Stimulated activated CD8-positive, alpha-beta memory T cell treated with anti-CD3 and anti-CD28 coated beads, Interleukin-15, amount 100 ng/mL, for 24 hours (primary cell): ENCODE measurements at places on chromosomes 11 and 22.

DNA sequence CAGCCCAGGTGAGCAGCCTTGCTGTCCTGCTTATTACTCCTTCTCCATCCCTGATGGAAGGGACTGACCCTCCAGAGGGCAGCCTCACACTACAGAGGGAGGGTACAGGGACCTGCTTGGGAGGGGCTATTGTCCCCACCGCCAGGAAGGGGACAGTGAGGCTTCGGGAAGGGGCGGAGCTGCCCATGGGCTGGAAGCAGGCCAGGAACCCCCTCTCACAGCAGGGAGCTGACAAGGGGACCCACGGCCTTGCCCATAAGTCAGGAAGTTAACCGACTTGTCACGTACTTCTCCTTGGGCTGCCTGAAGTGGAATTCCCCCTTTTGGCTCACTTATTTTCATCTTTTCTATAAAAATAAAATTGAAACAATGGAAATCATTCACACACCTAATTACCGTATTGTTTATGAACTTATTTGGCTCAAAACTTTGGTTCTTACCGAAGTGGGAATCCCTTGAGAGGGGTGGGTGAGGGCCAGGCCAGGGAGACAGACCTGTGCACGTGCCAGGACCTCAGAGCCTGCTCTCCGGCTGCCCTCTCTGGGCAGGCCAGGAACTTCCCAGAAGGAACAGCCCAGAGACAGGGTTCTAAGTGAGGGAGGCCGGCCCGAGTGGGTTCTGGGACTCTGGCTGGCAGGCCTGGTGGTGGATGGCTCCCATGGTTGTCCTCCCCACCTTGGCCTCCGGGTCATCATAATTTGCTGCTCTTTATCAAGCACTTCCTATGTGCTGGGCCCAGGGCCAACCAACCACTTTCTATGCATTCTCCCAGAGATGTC, 5.8 kb downstream of the MGAT3 start:
- DNase-seq, result no peak

DNA sequence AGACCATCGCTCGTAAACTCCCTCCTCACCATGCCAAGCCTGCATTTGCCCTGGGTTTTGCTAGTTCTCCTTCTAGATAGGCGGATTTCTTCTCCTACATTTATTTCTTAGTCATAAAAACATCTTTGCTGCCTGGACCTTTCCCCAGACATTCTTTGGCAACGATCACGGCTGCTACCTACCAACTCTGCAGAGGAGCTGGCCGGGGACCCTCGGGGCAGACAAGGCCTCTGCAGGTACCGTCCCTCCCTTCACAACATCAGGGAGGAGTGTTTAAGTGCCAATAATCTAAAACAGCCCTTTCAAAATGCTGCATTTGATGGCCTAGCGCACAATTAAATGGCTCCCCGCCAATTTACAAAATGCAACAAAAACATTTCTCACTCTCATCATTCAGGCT, 34.4 kb downstream of the BRD1 start:
- no peak for DNase-seq

GRCh38 chr22:43561415-43562178, 149.8 kb downstream of the MPPED1 start:
- DNase-seq, result no peak

- DNase-seq, result no peak
Measured at GRCh38 chr11:78795621-78796261, 221.1 kb upstream of the NARS2 start.

DNA sequence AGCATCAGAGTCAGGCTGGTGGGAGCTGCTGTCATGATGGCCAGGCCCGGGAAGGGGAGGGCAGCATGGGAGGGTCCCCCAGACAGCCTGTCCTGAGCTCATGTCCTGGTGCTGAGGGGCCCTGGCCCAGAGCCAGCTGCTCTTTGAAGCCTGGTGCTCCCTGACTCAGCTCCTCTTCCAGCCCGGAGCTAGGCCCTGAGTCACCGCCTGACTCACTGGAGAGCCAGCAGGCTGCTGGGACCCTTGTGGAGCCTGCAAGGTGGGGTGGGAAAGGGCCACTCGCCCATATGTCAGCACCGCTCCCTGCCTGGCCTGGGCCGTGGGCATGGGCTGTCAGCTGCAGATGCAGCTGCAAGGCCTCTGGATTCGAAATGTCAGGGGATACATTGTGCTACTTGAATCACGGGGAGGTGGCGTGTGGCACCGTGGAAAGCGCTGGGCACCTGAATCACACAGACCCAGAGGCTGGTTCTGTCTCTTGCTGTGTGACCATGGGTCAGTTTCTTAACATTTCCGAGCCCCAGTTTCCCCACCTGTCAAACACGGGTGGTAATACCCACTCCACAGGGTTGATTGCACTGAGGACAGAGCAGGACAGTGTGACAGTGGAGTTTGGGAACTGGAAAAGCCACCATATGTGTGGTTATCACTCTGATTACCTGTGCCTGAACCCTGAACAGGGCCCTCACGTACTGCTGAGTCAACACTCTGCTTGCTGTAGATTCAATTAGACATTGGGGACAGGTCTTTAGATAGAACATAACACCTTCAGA, 4.4 kb downstream of the CACNA1I start:
- DNase-seq, result no peak

GRCh38 chr11:2586793-2587131, 113.0 kb downstream of the KCNQ1OT1 start:
- no peak for DNase-seq

DNA sequence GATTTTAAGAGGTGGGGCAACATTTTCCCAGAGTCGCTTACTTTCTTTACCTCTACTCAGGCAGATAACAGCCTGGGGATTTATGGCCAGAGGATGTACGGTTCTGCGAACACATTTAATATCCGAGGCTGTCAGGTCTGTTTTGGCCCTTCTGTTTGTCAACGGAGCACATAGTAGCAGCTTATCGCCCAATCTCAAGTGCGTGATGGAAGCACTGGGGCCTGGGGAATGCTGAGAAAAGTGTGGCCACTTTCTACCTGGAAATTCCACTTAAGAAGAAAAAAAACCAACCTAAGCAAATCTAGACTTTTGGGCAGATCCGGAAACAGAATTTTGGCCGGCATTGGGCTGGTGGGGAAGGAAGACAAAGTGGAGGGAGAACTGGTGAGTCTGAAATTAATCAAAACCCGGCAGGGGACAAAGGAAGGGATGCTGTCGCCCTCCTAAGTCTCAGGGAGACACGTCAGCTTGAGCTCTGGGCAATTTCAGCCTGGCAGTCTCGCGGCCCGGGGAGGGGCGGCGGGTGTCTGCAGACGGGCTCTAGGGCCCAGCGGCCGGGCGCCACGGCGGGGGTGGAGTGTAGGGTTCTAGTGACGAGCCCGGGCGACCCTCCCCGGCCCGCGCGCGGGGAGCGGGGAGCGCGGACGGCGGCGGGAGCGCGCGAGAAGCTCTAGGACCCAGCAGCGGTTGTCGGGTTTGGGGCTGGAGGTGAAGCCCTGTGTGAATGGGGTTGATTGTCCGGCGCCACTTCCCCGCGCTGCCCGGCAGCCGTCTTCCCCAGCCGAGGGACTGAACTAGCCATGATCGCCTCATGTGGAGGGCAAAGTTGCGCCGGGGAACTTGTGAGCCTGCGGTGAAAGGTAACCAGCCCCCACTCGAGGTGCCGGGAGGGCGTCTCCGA, at the start of gene AMOTL1:
TSS of gene AMOTL1 (plus strand) at position 656 of the 901 bp plus-strand sequence. CDS start at position 812, 156 bp downstream.
- DNase-seq, result no peak

- DNase-seq, result no peak
Measured at GRCh38 chr11:117979481-117980211, 6.5 kb upstream of the IL10RA start.

- DNase-seq, result no peak
Measured at GRCh38 chr11:72972496-72973128, 158.4 kb downstream of the ATG16L2 start.

GRCh38 chr11:2724653-2725367, 25.0 kb upstream of the KCNQ1OT1 start:
- no peak for DNase-seq

DNA sequence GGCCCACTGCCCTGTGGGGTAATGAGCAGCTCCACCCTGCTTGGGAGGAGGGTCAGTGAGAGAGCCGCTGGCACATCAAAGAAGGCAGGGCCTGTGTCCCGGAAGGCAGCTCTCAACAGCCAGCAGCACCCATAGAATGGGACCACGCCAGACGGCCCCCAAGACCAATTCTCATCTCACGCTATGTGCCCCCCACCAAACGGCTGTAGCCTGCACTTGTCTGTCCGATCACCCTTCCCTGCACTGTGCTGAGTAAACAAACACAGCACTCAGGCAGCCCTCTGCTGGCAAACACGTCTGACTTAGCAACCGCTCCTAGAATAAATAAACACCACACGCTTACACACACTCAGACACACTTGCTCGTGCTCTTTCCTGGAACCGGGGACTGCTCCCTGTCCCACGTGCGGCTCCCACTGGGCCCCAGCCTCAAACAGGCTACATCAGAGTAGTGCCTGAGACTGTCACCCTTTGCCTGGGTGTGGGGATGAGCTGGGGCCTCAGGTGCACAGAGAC, 53.2 kb upstream of the CDON start:
- DNase-seq, result no peak

DNA sequence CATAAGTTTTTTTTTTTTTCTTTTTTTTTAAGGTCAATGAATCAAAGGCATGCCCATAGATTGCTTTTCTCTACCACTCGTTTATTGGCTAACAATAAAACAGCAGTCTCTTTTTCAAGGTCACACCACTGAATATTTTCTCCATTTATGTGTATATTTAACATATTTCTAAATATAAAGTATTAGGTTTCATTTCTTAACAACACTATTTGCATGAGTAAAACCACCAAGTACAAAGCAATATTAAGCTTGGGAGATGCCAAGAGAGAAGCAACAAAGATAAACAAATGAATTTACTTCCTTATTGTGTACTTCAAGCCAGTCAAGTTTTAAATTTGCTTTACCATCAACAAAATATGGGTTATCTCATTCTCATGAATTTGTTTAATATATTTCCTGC, 708.9 kb upstream of the CCDC179 start:
- no peak for DNase-seq

GRCh38 chr22:22359465-22359864, 114.9 kb downstream of the VPREB1 start:
- DNase-seq, result no peak

- DNase-seq, result no peak
Measured at GRCh38 chr22:26431261-26431995, 2.4 kb downstream of the ASPHD2 start.

DNA sequence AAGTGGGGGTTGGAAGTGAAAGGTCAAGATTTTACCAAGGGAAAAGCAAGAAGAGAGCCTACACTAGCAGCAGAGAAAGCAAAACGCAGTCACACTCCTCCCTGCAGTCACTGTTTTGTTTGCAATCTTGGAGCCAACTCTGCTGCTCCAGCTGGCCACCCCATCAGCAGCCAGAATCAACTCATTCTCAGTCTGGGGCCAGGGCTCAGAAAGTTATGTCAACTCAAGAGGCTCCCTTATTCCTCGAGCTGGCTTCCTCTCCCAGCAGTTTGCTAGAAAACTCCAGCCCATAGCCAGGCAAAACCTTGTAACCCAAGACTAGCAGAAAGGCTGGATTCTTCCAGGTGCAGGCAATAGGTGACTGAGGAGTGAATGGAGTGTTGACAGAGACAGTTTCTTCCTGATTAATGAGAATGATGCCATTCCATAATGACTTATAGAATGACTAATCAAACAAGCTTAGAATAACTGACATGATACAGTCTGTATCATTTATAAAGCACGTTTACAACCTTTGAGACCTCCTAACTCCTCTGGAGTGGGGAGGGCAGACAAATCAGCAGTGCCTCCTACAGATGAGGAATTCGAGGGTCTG, 53.4 kb downstream of the P4HA3 start:
- DNase-seq, result no peak

DNA sequence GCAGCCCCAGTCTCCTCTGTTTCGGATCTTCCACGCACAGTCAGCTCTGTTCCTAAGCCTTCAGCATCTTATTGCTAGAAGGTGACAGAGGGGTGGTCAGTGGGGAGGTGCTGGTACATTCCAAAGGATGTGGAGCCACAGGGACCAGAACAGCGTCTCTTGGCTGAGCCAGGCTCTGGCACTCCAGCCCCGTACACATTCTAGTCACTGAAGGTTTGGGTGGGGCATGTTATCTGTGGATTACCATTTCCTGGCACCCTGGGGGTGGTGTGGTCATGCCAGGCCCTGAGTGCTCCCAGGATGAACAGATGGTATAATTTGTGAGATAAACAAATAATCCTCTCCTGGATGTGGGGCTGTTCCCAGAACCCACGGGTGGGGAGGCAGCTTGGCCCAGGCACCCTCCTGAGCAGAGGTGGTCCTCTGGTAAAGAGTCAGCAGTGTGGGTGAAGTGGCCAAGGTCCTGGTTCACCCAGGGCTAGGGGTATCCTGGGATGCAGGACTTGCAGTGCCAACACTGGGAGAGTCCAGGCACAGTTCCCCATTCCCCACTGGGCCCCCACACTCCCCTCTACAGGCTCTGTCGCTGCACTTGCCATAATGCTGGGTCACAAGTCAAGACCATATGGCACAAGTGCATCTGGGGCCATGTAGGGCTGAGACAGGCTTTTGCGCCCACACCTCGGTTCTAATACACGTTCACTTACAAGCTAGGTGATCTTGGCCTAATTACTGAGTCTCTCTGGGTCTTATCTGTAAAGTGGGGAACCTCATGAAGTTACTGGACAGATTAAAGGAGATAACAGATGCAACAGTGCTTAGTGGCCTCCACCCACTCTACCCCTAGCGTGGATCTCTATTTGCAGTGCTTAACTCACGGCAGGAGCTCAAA, 33.0 kb downstream of the DKK3 start:
- no peak for DNase-seq

DNA sequence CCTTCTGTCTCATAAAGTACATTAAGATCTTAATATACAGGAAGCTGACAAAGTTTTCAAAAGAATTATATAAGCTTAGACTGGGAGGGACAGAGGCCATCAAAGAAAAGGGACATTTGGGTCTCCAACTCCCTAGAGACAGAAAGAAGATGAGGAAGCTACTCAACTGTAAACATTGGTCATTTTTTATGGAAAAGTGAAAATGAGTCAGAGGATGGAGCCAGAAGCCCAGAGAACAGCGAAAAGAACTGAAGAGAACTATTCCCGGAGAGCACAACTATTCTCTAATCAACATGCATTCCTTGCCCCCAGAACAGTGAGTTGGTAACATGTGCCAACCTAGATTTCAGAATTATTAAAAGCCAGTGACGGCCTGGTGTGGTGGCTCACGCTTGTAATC, 779.3 kb downstream of the DLG2 start:
- no peak for DNase-seq

DNA sequence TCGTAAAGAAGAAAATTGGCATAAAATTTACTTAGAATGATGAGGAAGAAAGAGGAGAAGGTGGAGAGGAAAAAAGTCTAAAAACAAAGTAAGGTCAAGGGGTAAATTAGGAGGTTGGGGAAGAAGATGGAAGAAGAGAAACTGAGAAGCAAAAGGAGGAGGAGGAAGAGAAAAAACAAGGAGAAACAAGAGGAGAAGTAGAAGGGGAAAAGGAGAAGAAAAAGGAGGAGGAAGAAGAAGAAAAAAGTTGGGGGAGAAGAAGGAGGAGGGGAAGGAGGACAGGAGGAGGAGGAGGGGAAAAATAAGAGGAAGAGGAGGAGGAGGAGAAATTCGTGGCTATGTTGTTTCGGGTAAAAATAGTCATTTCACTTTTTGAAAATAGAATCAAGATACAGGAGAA, 42.4 kb downstream of the IL10RA start:
- no peak for DNase-seq

DNA sequence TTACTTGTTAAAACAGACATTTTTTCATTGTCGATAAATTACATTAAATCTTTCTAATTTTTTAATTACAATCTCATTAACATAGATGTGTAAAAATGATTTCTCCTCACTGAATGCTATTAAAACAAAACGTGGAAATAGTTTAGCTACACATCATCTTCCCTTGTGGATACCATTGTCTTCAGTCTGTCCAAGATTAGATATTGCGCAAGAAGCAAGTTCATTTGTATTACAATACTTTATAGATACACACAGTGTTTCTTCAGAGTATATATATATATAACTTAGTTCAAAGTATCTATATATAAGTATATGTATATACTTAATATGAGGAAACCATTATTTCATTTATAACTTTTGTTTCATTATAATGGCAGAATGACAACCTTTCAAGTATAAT, 883.3 kb upstream of the CNTN5 start:
- no peak for DNase-seq
